Substantia nigra (tissue), 51 donors: ENCODE measurements at places on chromosomes 3 and 15.

- DNase-seq, result no peak
These were observed 69.8 kb downstream of the HES1 start for GRCh38 chr3:194205675-194206133.

DNA sequence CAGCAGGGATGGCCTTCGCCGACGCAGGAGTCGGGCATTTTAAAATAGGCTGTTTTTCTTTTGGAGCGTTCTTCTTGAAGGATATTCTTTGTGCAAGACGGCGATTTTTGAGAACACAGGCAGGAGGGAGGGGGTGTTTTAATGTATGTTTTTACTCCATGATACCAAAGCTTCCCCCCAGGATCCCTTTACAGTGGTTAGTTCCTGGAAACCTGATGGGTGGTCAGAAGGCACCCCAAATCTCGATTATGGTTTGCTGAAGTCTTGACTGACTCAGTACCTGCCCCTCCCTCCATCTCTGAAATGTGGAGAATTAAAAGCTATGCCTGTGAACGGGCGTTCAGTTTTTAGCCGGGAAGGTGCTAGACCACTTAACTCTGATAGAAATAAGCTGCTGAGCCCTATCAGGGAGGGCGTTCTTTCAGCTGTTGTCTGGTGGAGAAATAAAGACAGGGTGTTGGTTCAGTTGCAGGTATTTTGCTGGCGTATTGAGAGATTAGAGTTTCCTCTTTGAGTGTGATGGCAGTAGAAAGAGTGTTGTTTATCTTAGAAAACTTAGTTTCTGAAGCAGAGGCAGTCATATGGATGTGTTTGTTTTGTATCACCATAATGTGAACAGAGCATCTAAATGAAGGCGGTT lies 3.4 kb downstream of the IGF1R start:
- no peak for DNase-seq

DNA sequence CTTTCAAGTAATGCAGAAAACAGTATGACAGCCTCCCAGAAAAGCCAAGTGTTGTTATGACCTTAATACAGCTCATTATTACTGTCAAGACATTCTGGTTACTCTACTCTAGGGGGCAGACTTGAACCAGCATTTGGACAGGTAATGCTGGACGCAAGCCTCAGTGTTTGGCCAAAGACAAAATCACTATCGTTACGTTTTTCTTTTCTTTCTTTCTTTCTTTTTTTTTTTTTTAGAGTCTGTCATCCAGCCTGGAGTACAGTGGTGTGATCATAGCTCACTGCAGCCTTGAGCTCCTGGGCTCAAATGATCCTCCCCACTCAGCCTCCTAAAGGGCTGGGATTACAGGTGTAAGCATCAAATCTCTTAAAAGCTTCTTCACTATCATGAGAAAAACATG lies 29.4 kb upstream of the TMEM45A start:
- no peak for DNase-seq

DNA sequence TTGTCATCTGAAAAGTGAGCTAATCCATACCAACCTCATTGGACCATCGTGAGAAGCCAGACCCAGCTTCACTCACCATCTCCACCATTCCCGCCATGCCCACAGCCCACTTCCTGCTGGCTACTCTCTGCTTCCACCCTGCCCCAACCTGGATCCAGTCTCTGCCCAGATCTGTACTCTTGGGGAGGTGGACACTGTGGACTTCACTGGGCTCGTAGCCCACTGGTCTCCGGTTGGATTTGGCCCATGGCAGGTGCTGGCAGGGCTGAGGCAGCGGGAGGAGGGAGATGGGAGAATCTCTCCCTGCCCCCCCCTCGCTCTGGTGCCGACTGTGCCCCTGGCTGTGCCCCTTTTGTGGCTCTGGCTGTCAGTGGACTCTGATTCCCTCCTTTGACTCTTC lies 193.8 kb downstream of the ABHD5 start:
- no peak for DNase-seq

- no peak for DNase-seq
These were observed 29.7 kb downstream of the TEX9 start for GRCh38 chr15:56394909-56395308.

GRCh38 chr3:46593274-46593862 lies 19.0 kb upstream of the FAM240A start:
- no peak for DNase-seq

GRCh38 chr3:24294150-24294549 lies 200.5 kb downstream of the THRB start:
- no peak for DNase-seq

DNA sequence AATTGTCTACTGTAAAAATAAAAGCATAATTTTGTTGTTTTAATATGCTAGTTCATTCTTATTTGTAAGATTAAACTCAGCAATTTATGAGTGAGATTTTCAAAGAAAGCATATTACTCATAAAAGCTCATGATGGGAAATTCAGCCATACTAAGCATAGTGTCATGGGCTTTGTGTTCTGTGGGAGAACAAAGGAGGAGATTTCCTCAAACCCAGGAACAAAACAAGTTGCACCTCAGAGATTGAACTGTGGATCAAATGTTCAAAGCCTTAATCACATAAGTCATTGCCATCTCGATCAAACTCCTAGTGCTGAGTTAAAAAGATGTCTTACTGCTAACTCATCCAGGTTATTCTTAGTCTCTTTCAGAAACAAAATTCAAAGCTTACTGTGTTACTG lies 85.6 kb upstream of the PDZRN3 start:
- DNase-seq, result no peak

DNA sequence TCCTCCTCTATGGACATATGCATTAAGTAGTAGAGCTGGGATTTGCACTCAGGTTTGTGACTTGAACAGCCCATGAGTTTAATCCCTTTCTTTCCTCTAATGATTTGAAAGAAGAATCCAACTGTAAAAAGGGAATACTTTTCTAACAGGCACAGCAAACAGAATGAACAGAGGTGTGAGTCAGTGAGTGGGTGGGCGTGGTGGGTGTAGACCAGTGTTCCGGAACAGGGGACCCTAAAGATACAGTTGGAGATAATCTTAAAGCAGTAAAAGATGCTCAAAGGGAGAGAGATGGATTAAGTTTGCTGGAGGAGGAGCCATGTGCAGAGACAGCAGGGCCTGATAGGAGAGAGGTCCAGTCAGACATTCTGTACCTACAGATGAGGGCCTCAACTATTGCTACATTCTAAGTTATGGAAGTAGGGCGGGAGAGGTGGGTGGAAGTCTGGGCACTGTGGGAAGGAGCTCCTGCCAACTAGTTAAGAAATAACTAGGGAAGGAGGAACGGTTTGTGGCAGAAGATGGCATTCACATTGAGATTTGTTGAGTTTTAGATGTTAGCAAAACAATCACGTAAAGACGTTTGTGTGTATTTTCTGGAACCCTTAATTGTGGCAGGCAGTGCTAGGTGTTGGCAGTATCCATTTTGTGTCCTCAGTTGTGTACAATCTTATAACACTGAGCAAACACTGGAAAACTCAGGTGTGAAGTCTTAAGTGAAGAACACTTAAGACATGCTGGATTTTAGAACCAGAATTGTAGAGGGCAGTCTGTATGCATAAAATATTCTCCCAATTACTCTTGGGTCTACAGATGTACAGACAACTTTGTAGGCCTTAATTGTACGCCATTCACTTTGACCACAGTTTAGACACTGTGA lies 511.0 kb downstream of the GRM7 start:
- DNase-seq, result no peak

GRCh38 chr3:178238179-178238578 lies 298.1 kb upstream of the KCNMB2 start:
- no peak for DNase-seq

- no peak for DNase-seq
These were observed 38.6 kb downstream of the TMED3 start for GRCh38 chr15:79349525-79349924.

DNA sequence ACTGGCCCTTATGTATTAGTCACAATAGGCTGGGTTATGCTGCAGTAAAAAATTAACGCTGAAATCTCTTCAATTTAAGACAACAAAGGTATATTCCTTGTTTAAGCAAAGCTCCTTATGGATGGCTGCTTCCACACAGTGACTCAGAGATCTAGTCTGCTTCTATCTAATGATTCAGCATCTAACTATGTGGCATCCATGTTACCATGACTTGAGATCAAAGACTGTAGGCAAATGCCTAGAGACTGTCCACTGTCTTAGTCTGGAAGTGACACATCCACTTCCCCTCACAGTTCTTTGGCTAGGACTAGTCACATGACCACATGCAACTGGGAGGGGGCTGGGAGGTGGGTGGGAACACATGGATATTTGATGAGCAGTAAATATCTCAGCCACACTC lies 61.3 kb upstream of the PSMD6 start:
- DNase-seq, result no peak

GRCh38 chr3:46901591-46902187 lies 24.2 kb downstream of the PTH1R start:
- no peak for DNase-seq

DNA sequence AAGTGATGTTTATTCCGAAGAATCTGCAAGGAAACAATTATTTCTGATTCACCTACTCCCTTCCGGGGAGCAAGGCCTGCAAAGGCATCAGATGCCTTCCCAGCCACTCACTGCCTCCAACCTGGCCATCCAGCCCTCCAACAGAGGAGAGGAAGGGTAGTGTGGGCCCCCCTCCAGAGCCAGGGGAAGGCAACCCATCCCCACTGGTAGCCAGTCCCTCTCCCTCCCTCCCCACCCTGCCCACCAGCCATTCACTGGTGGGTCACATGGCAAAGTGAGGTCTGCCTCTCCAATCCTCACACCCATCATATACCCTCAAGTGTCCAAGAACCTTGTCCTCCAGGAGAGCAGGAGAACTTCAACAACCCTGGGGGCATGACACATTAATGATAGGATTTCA lies 2.4 kb upstream of the VIPR1 start:
- no peak for DNase-seq

DNA sequence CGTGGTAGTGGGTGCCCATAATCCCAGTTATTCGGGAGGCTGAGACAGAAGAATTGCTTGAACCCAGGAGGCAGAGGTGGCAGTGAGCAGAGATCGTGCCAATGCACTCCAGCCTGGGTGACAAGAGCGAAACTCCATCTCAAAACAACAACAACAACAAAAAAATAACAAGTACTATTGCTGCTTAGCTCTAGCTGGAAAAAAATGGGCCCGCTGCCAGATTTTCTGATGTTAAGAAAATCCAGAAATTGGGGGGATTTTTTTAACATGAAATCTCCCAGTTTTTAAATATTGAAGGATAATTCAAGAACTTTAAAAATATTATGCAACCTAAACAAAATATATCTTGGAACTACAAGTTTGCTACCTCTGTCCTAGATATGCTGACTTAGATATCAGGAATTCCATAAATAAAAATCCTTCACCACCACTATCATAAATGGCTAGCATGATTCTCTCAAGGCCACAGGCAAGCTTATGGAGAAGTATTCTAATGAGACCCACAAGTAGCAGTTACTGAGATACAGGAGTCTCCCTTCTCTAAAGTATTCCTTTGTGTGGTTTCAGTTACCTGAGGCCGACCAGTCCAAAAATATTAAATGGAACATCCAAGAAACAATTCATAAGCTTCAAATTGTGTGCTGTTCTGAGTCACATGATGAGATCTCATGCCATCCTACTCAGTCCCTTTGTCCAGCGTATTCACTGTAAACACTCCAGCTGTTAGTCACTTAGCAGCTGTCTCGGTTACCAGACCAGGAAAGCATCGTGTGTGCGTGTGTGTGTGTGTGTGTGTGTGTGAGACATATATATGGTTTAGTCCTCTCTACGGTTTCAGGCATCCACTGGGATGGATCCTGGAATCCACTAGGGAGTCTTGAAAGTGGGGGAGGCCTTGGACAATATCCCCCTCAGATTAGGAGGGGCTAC lies 277.2 kb downstream of the TBL1XR1 start:
- no peak for DNase-seq

DNA sequence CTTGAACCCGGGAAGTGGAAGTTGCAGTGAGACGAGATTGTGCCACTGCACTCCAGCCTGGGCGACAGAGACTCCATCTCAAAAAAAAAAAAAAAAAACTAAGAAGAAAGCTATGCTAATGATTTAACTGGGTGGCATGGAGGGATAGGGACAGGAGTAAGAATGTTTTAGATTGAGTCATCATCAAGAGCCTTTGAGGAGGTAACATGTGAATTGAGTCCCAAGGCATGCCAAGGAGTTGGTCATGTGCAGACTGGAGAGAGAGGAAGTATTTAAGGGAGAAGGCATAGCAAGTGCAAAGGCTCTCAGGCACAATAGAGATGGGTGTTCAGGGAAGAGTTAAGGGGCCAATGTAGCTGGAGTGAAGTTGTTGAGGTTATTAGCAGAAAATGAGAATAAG lies 9.1 kb downstream of the BNC1 start:
- DNase-seq, result no peak

- no peak for DNase-seq
These were observed 26.1 kb downstream of the ATRIP start for GRCh38 chr3:48472673-48472922.

DNA sequence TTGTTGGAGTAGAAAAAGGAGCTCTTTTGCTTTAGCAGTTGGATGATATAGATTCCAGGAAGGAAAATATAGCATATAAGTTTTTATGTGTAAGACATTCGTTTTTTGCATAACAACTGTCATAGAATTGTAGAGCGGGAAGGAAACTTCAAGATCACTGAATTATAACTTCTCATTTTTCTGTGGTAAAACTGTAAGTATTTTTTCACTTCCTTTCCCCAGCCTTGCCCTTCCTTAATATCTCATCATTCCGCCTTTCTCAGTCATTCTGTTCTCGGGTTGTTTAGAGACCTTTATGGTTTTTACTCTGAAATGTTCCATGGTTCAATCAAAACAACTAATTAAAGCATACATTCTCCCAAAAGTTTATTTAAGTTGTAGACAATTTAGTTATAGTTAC lies 1.1 kb downstream of the EAF2 start:
- no peak for DNase-seq

- no peak for DNase-seq
These were observed 94.8 kb downstream of the FMN1 start for GRCh38 chr15:33099739-33100138.

DNA sequence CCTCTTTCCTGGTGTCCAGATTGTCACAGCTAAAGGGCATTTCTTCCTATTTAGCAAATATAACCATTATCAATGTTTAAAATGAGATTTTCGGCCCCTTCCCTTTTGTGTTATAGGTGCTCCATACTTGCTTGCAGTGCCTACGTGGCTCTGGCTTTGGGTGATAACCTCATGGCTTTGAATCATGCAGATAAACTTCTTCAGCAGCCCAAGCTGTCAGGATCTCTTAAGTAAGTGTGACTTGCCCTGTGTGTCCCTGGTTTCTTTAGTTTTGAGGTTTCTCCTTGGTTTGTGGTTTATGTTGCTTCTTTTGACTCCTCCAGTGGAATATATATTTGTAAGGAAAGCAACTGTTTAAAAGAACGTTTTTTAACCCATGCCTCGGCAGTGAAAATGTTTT lies 58.5 kb upstream of the TRIM71 start:
- DNase-seq, result no peak
